ENCODE measurements at places on chromosomes 5 and 9.

- DNase-seq, result no peak
These were observed 15.0 kb downstream of the ANKRD33B start for GRCh38 chr5:10578869-10579268.

DNA sequence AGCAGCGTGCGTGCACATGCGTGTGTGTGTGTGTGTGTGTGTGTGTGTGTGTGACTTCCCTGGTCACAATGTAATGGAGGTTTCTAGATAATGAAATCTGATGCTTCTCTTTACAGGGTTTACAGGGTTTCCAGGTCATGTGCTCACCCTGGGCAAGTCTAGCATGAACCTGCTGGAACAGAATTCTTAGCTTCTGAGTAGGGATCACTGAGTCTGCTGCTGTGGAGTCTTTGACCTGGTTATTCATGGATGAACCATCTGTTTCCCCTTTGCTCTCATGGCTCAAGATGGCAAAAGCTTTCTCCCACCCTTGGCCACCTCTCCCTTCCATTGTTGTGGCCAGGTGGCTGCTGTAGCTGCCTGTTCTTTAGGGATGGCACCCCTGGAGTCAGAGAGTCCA is 111.6 kb upstream of the SHB start:
- DNase-seq, result no peak

- no peak for DNase-seq
These were observed 1.1 kb upstream of the SEMA4D start for GRCh38 chr9:89498852-89499480.

- no peak for DNase-seq
These were observed 94.5 kb upstream of the MINAR2 start for GRCh38 chr5:129653442-129653841.

- no peak for DNase-seq
These were observed 22.8 kb upstream of the GRPEL2 start for GRCh38 chr5:149322518-149322917.

DNA sequence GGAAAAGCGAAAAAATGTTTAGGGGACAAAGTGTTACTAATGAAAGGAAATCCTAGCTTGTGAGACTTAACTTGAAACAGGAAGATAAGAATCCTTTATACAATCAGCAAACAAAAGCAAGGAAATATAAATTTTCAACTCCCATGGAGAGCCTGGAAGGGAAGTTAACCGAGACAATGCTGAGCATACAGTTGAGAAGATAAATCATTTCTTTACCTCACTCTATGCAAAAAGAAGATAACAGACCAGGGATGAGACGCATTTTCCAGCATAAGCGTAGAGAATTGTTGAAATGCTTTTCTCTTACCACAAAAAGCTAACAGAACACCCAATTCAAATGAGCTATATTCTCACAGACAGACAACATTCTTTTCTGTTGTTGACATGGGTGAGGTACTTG is 309.6 kb downstream of the CWC27 start:
- no peak for DNase-seq

Data from stimulated activated CD8-positive, alpha-beta memory T cell treated with anti-CD3 and anti-CD28 coated beads, Interleukin-7, amount 100 ng/mL, for 1 hour (primary cell).